Ammon's horn (tissue), 1 donor: ENCODE measurements at places on chromosomes 7 and 10.

- no peak for DNase-seq
Observed at GRCh38 chr7:140122965-140123364, 53.8 kb downstream of the KDM7A start.

DNA sequence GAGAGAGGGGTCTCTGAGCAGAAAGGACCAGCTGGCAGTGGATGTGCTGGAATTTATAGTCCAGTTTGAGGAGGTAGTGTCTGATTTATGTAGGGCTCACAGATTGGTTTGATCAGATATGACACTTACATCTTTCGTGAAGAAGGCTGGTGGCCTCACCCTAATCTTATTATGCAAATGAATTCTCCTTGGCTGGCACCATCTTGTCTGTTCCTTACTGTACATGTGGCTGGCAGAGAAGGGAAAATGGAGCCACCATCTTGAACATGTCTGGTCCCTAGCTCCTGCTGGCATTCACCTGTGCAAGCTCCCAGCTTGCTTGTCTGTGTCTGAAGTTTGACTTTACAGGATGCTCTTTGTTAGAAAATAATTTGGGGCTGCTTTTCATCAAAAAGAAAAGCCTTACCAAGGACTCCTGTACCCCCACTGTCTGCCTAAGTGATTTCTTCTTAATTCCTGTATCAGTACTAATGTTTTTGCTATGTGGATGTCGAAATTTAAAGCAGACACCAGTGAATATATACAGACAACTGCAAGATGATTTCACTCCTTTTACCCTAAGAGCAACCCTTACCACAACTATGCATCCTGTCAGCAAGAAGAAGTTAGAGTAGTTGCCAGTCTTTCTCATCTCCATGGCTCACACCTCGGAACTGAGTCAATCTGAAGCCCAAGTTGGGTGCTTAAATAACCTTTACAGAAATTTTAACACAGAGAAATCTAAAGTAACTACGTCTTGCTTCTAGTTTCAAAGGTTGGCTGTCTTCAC, 322.0 kb upstream of the SEMA3D start:
- DNase-seq: no peak

GRCh38 chr7:135169964-135170273, 588 bp downstream of the CYREN start:
- peak; percentile 52 for DNase-seq

DNA sequence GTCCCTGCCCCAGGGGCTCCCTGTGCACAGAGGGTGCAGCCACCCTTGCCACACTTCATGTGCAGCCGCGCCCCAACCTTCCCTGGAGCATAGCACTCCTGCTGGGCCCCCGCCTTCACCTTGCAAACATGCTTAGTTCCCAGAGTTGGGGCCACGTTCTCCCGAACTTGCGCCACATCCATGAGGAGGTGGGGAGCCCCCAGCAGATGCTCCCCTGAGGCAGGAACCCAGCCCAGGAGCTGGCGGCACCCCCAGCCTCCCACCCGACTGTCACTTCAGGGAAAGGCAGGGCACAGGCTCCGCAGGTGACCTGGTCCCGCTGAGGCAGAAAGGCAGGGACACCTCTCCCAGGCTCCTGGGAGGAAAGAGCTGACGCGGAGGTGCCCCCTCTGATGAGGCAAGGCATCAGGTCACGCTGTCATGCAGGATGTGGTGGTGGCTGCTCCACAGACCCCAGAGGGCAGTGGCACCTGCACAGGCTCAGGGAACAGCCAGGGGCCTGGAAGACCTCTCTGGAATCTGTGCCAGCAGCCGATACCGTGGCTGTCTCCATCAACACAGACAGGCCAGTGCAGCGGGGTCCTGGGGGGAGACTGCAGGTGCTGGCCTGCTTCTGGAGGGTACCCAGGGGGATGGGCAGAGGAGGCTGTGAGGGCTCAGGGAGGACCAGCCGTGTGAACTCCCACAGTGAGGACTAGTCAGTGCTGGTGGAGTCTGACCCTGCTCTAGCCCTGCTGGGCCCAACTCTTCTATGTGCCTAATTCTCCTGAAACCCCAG, 221.3 kb downstream of the MAD1L1 start:
- no peak for DNase-seq

GRCh38 chr10:70832852-70833528, 17.2 kb downstream of the SGPL1 start:
- DNase-seq: no peak

DNA sequence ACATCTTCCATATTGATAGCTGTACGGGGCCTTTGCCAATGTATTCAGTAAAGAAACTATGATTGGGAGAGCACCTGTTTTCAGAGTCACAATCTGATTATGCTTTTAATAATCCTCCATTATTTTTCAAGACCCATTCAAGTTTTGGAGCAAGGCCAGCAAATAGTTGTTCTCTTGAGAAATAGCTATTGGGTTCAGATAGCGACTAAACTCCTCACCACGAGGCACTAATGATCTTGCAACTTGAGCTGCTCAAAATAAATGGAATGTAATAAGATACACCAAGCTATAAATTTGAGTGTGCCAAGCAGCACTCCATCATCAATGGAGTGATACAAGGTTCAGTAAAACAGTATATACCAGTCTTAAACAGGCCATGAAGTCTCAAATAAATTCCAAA, 7.4 kb upstream of the MALRD1 start:
- DNase-seq: no peak

GRCh38 chr7:129951226-129952085, 1.3 kb downstream of the UBE2H start:
- DNase-seq: peak; percentile 10

DNA sequence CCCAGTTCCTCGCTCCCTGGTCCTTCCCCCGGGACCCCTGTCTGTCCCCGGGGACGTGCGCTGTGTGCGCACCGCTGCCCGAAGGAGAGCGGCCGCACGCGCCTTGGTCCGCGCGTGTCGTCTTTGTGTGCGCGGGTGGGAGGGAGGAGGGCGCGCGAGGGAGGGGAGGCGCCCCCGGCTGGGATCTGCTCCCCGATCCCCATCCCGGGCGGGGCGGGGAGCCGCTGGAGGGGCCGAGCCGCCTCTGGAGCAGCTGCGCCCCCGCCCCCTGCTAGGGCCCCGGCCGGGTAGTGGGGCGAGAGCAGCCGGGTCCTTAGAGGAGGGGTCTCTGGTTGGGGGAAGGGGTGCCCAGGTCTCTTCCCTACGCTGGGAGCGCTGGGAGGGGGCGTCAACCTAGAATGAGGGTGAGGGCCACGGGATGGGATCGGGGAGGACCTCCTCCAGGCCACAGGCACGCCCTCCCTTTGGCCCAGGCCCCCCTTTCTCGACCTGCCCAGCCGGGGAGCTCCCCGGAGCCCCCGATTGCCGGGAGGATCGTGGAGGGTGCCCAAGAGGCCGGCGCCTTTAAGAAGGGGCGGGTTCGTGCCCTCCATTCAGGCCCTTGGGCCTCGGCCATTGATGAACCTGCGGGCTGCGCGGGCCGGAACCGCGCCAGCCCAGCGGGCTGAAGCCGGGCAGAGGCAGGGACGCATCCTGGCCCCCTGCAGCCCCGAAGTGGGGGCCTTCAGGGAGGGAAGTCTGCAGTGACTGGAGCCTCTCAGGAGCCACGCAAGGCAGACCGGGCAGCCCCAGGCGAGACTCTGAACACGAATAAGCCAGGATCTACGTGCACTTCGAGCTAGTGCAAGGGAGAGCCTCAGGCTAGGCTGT, 678 bp downstream of the SH2B2 start:
- peak; percentile 48 for DNase-seq
